ENCODE measurements at places on chromosomes 6 and 20.

GRCh38 chr20:16007962-16008361, 565.3 kb downstream of the KIF16B start:
- no peak for DNase-seq

DNA sequence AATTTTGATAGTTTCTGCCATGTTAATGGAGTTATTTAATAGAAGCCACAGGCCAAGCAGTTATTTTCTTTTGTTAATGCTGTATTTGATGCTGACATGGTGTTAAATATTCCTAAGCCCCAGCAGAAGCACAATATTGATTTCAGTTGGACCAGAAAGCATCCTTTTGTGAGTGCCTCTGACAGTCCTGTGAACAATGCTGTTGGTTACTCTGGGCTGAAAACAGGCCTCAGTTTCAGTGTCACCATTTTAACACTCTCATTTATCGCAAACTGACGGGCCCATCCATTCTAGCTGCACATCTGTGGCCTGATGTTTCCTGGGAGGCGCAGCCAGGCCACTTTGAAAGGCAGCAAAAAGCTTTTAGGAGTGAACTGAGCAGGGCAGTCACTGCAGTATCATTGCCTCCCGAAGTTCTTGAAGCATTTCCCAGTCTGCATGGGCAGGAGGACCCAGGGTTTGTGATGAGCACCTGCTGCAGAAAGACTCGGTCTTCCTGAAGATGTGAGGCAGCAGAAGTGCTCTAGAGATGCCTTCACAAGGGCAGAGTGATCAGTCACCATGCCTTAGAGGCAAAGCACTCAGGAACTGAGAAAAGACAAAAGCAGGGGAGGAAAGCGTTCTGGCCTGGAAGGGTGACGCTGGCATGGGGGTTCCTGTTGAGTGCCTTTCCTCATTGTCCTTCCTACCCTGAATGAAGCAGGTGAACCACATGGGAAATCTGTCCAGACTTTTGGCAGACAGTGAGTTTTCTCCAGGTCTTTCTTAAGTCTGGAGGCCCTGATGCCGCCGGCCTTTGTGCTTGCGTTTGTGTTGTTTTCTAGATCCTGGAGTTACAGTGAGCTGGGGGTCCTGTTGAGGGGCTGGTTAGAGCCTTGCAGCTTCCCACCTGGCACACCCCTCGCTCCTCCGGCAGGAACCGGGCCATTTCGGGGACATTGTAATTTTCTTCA, 74.0 kb downstream of the ZDHHC14 start:
- no peak for DNase-seq

DNA sequence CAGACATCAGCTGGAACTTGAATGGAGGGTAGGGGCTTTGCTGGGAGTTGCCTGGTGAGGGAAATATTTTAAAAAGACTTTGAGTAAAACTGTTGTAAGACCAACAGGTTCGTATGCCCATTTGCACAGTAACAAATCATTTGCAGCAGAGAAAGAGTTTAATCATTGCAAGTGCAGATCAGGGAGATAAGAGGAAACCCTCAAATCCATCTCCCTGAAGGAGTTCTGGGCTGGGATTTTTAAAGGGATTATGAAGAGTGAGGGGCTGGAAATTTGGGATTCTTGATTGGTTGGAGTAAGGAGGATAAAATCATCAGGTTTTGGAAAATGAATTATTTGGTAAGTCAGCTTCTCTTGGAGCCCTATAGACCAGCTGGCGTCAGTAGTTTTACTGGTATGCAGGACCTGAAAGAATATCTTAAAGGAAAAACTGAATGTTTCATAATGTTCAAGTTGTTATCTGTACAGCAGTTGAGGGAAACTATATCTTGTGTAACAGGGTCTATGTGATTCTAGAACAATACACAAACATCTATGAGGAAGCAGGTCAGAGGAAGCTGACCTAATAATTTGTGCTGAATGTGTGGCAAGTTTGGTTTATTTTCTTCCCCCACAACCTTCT, 295.5 kb downstream of the PLCB1 start:
- DNase-seq, result no peak

DNA sequence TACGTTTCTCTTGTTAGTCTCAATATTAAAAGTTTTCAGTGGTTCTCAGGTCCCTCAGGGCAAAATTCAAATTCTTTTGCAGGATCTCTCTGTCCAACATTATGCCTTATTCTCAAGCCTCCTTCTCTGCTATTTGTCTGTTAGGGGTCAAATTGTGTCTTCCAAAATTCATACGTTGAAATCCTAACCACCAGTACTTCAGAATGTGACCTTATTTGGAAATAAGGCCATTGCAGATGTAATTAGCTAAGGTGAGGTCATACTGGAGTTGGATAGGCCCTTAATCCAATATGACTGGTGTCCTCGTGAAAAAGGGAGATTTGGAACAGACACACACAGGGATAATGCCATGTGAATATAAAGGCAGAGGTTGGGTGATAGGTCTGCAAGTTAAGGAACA, 64.1 kb upstream of the ADGRF1 start:
- DNase-seq, result no peak

DNA sequence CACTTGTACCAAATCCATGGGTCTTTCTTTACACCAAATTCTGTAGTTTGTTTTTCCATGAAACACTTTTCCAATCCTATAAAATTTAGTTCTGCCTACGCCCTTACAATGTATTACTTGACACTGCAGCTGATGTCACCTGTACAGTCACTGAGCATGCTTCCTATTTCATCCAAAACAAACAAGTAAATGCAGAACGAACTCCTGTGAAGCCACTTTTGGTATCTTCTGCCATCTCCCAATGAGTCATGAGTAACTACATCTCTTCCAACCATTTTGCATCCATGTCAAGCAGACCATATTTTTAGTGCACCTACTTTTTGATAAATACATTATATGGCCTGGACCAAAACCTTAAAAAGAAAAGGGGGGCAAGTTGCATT, 42.4 kb downstream of the HDDC2 start:
- DNase-seq, result no peak

DNA sequence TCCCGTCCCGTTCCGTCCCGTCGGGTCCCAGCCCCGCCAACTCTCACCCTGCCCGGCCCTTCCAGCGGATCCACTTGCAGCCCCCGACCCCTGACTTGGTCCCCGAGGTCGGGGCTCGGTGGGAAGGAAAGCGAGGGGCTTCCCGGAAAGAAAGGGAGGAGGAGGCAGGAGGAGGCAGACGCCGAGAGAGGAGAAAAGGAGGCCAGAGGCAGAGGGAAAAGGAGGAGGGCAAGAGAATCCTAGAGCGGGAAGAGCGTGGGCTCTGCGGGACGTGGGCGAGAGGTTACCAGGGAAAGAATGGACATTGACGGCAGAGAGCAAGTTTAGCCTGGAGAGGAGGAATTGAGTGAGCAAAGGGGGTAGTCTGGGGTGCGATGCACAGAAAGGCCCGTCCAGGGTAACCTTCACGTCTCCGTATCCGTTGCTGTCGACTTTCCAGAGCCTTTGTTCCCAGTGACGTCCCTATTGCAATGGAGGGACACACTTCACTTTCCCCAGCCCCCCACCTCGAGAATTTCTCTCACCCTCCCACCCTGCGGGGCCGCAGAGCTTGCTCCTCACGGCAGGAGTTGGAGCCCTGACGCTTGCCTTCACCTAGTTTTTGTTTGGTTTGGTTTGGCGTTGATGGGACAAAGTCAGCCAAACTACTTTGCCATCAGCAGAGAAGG, 477 bp upstream of the MOXD1 start:
- DNase-seq, result no peak

- DNase-seq, result no peak
These were observed 9.8 kb downstream of the RGS17 start for GRCh38 chr6:153121311-153121710.

- DNase-seq, result no peak
These were observed 43.7 kb downstream of the FRK start for GRCh38 chr6:116016846-116017545.
